Stimulated activated CD4-positive, alpha-beta T cell treated with anti-CD3 and anti-CD28 coated beads, Interleukin-1b, Interleukin-23, amount 100 ng/mL, for 1 hour (primary cell): ENCODE measurements at places on chromosomes 1 and 21.

DNA sequence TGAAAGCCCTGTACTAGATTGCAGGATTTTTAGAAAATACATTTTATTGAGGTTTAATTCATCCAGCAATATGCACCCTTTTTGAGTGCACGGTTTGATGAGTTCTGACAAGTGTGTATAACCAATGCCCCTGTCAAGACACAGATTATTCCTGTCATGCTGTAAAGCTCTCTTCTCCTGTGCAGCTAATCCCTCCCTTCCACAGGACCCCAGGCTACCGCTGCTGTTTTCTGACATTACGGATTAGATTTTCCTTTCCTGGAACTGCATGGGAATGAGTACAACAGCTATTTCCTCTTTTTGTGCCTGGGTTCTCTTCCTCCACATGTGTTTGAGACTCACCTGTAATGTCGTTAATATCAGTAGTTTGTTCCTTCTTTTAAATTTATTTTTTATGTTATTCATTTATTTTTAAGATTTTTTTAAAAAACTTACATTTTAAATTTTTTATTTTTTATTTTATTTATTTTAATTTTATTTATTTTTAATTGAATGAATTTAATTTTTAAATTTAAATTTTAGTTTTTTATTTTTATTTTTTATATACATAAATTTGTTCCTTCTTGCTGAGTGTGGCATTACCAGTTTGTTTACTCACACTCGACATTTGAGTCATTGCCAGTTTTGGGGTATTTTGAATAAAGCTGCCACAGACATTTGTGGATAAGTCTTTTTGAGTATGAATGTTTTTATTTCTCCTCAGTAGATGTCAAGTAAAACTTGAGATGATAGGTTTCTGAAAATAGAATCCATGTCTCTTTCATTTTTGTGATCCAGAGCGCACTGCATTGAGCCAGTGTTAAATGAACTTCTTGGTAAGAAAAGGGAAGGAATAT is 79.0 kb upstream of the B3GALT5 start:
- no peak for DNase-seq

DNA sequence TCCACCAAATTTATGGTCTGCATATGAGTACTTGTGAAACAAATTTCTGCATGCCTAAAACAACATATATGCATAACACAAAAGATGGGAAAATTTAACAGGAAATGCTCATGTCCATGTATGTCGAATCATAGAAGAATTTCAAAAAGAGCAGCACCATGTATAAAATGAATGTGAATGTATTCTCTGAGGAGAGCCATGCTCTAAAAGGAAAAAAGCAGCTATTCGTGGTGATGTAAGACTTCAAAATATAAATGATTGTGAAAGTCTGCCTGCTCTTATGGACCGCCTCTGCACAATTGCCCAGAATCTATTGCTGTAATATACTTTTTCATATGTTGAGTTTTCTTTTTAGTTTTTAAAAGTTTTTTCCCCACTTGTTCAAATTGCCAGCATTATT is 66.8 kb downstream of the EPB41 start:
- DNase-seq, result no peak

- no peak for DNase-seq
These were observed 138.6 kb downstream of the RERE start for GRCh38 chr1:8678673-8679394.

DNA sequence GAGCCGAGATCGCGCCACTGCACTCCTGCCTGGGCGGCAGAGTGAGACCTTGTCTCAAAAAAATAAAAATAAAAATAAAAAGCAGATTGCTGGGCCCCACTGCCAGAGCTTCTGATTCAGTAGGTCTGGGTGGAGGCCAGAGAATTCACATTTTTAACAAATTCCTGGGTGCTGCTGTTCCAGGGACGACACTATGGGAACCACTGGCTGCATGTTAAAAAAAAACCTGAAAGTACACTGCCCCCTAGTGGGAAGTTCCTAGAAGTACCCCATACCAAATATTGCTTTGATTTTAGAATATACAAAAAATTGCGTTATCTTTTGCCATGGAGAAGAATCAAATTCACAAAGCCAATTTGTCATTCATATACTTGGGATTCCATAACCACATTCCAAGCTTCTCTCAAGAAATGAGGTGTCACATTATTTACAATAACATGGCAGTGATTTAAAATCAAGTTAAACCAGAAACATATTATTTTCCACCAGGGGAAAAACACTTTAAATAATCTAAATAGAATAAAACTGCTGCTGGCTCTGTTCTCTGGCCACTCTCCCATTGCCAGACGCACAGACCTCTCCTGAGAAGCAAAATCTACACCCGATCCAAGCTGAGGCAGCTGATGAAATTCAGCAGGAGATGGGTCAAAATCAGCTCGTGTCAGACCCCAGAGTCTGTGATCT is 27.4 kb downstream of the SYF2 start:
- no peak for DNase-seq

GRCh38 chr1:14913482-14914177 is 239.9 kb upstream of the TMEM51 start:
- no peak for DNase-seq
